ENCODE measurements at places on chromosomes 1 and 21. TPM values are rescaled to one million over a fixed set of nuclear protein-coding genes. Genes with fewer than 3 reads are reported as not detected.

The GPR25 gene
- total RNA-seq: not detected

The THEM5 gene
- total RNA-seq: not detected

The FTCD gene
- total RNA-seq: 0.08 TPM

The OLFM3 gene
- not detected for total RNA-seq

The FCRL1 gene
- total RNA-seq: not detected

The TMCC2 gene
- 3.3 TPM for total RNA-seq

The FCMR gene
- total RNA-seq: 4.4 TPM

The OR2T35 gene
- total RNA-seq: not detected

The ST6GALNAC3 gene
- total RNA-seq: 1.2 TPM

The ASAP3 gene
- total RNA-seq: 3.1 TPM

The NCF2 gene
- total RNA-seq: 2.5 TPM

The EVI5 gene
- total RNA-seq: 6.7 TPM

The ZNF644 gene
- 13.6 TPM for total RNA-seq

The OLIG2 gene
- total RNA-seq: not detected

The OR2L8 gene
- total RNA-seq: not detected

The TMEM269 gene
- 0.08 TPM for total RNA-seq

The SPRR2F gene
- total RNA-seq: not detected

The TCHHL1 gene
- total RNA-seq: not detected

The GLUL gene
- 18.1 TPM for total RNA-seq

The KRTAP10-12 gene
- total RNA-seq: not detected

The SYT11 gene
- total RNA-seq: 1.7 TPM

The FAAH gene
- total RNA-seq: 0.79 TPM
